ENCODE measurements at places on chromosomes 5 and 9.

GRCh38 chr5:148372166-148372725 is 11.5 kb upstream of the FBXO38 start:
- no peak for DNase-seq

GRCh38 chr9:113589890-113590289 is 126.4 kb downstream of the RGS3 start:
- no peak for DNase-seq

DNA sequence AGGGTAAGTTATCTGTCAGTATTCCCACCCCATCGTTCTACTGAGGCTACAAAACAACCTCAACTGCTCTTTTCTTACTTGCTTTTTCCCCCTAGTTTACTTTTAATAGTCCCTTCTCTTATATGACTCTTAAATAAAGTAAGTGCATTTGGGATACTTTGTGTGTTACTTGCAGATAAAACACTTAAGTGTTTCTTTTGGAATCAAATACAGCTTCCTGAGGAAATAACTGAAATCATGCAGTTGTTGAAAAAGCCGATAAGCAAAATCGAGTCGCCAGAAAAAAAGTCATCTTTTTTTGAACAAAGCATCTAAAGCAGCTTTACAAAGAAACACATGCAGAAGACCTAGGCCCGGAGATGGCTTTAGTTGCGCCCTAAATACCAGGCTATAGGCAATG is 53.5 kb upstream of the EPB41L4A start:
- DNase-seq, result no peak

DNA sequence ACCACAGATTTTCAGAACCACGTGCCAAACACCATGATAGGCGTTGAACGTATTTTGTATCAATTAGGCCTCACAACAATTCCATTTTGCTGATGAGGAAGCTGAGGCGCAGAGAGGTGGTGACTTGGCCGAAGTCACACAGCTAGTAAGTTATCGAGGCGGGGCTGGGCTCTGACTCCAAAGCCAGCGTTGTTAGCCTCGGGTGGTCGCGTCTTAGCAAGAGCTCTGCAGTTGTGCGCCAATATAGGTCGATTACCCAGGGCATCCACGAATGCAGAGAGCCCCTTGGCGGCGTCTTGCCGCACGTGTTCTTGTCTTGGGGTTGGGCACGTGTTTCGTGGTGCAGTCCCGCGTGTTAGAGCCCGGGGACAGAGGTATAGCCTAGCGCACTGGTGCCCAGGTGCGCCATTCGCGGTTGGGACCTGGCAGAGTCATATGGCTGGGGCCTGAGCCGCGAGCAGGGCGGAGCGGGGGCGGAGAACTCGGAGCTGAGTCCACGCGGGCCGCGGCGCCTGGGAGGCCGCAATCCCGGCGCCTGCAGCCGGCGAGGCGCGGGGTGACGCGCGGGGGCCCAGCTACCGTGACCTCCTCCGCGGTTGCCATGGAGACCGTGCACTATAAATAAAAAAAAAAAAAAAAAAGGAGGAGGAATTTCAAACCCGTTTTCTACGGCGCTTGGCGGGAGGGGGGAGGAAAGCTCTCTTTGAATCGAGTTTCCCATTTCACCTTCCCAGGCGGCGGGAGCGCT is 62.3 kb downstream of the CXXC5 start:
- DNase-seq, result no peak

GRCh38 chr5:147519380-147519779 is 9.5 kb upstream of the DPYSL3 start:
- DNase-seq, result no peak

DNA sequence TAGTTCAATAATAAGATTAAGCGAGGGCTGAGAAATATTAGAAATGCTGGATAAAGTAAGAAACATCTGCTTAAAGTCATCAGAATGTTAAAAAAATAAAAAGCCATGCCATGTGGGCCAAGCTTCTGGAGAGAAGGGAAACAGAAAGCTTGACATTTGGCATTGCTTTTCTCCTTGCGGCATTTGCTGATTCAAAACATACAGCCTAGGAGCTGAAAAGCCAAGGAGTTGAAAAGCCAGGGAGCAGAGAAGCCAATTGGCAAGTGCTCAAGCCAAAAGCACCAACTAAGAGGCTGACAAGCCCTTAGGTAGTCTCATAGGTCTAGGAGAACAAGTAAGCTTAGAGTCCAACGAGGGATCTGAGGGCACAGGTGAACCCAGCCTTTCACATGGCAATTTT is 754.3 kb downstream of the TLE4 start:
- no peak for DNase-seq

- peak; percentile 13 for DNase-seq
Measured at GRCh38 chr9:111759762-111760639, 34.7 kb downstream of the SHOC1 start.

- DNase-seq, result peak; percentile 12
Measured at GRCh38 chr9:4792054-4792571, 631 bp upstream of the RCL1 start.

- DNase-seq, result no peak
Measured at GRCh38 chr5:138448070-138448469, 9.2 kb downstream of the REEP2 start.

DNA sequence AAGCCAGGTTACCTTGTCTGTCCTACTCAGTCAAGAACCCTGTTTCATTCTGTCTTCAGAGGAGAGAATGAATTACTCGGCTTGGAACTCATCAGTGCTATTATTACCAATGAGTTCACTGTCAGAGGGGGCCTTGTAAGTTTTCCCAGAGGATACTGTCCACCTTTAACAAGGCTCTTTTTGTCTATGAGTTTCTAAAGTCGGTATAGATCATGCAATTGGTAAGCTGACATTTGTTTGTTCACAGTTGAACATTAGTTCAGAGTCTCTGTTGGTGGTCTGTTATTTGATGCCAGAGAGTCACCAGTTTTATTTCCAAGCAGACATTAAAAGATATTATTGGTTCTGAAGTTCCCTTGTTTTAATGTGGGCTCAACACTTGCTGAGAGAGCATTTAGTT is 58.1 kb upstream of the DHFR start:
- DNase-seq, result no peak

DNA sequence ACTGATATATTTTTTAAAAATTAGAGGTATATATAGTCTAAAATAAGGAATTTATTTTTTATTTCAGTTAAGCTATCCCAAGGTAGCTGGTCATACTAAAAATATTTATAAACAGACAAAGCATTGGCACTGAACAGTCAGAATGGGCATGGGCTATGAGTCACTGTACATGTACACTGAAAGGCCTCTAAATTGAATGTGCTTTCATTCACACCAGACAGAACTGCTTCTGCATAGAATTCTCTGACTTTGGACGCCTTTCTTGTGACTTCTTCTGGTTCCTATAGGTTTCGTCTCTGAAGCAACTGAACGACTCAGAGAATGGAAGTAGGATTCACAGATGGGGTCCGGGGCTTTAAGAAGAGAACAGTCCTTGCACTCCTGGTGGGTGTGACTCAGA is 394.8 kb upstream of the MEF2C start:
- no peak for DNase-seq

GRCh38 chr5:116970318-116970717 is 395.7 kb upstream of the SEMA6A start:
- no peak for DNase-seq

DNA sequence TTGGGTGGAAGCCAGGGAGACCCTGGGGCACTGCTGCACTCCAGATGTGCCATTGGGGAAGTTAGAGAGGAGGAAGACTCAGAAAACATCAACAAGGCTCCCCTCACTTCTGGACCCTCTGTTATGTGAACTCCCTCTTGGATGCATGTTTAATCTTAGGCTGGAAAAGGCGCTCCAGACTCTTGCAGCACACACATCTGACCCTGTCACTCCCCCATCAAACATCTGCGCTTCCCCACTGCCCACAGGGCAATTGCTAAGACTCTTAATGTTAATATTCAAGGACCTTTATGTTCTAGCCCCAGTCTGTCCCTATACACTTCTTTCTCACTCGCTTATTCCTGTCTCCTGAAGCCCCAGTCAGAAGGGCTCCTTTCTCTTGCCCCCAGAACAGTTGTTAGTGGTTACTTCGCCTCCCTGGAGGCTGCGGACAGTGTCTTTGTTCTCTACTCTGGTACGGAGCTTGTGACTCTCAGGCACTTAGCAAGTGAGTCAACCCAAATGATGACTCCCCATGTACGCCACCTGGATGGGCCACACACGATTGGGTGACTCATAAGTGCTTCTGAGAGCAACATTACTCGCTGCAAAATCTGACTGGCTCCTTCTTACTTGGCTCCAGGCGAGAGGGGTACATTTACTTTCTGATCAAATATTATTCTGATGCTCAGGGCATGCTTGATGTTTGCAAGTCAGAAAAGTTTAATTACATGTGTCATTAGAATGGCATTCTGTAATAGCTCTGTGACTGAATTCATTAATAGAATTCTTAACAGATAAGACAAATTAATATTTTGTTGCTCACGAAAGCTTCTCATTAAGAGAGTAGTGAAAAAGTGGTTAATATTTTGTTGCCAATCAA is 193.6 kb downstream of the HSPA4 start:
- no peak for DNase-seq

DNA sequence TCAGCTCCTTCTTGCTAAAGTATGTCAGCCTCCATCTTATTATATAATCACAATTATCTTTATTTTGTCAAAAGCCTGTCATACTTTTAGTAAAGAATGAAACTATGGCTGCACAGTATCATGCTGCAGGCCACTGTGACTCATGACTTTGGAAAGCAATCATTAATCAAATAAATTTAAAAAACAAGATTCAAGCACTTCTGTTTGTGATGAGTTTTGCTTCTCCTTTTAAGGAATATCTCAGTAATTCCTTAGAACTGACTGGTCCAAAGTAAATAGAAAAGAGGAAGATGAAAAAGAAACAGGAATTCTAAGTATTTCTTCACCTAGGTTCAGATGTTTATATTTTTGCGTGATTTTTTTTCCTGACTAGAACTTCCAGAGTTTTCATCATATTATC is 83.1 kb downstream of the EDIL3 start:
- no peak for DNase-seq

GRCh38 chr9:121499427-121500164 is at the start of gene GGTA1:
TSS of gene GGTA1 (minus strand) at chr9:121499844. CDS start at chr9:121467922, 31,922 bp downstream.
- DNase-seq, result no peak

DNA sequence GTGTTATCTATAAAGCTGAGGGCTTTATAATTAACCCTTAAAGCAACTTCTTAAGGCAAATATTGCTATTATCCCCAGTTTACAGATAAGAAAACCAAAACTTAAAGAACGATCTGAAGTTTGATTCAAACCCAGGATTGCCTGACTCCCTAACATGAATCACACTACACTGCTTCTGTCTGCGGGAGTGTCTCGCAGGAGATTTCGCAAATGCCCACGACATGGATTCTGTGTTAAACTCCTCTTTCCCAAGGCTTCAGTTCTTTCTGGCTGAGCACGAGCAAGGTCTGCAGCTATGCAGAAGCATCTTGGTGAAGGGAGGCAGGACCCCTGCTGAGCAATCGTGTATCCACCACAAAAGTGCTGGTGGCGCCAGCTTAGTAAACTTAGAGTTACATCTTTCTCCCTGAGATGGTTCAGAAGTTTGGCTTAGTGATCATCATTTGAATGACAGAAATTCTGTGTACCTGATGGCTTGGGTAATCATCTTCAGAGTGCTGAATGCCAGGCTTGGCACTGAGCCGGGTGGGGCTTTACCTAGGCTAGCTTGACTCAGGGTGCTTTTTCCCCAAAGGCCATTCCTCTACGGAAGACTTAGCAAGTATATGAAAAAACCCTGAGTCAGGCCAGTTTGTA is 81.4 kb upstream of the PIK3R1 start:
- no peak for DNase-seq

DNA sequence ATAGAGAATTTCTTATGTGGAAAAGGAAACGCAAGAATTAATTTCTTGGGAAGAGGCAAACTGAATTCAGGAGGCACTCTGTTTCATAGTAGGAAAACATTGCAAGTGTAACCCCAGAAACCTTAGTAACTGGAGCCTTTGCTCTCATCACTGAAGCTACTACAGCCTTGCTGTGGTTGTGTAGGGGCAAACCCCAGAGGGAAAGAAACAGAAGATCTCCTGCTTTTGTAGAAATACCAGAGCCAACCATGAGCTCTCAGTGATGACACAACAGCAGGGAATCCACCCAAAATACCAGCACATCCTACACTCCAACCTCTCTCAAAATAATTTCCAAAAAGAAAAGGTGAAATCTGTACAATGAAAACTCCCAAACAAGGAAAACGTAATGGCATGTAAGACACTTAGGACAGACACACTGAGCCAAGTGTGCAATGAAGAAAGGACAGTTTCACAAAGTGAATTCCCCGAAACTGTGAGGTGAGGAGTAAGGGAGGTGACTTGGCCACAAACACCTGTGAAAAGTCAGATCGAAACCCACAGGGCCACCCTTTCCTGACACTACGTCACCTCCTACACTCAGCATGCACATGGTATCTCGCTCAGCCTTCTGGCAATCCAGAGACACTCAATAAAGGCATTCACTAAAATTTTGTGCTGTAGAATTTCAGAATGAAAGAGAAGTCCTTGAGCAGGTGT is 8.5 kb upstream of the ACSL6 start:
- peak; percentile 42 for DNase-seq

DNA sequence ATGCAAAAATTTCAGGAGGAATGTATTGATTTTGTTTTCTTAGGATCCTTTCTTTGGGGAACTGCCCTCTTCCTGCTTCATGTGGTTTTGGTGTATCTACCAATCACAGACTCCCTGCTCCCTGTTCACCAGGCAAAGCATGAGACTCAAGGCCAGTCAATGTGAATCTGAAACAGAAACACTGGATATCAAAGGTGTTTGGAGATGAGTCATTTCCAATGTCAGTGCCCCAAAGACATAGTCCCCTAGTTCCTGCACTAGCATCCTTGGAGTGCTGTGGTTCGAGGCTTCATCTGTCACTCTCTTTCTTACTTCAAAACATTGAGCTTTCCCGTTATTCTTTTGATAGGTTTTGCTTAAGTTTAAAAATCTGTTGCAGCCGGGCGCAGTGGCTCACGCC is 8.1 kb downstream of the PPP3R2 start:
- no peak for DNase-seq

- DNase-seq, result no peak
Measured at GRCh38 chr9:78510035-78510434, 213.1 kb downstream of the PSAT1 start.

GRCh38 chr9:92488681-92489550 is 6.6 kb upstream of the ASPN start:
- DNase-seq, result no peak

DNA sequence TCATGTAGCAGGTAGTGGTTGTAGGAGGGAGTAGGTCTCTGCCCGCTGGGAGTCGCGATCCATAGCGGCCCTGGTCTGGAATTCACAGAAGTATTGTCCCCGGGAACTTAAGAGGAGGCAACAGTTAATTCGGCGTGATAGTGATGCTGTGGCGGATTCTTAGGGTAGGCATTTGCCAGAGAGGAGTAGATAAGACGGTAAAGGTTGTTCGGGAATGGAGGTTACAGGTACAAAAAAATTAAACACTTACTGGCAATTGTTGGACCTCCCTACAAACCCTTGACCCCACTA is 679 bp downstream of the SMC5 start:
- DNase-seq, result no peak

GRCh38 chr5:82384034-82384750 is 106.0 kb upstream of the RPS23 start:
- no peak for DNase-seq

DNA sequence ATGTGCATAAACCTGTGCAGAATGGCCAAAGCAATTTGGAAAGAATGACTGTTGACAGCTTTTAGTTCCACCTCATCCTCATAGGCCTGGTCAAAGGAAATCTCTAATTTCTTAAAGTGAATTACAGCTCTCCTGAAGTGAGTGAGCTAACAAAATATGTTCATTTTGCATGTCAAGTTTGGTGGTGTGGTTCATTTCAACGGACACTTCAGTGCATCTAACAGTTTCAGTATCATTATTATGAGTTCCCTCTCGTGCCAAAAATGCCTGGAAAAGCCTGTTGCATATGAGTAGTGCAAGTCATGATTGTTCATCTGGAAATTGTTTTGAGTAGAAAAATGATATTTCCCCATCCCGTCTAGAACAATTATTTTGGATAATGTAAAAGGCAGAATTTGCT is 53.2 kb upstream of the HMHB1 start:
- no peak for DNase-seq

Data from activated CD4-positive, CD25-positive, alpha-beta regulatory T cell treated with anti-CD3 and anti-CD28 coated beads, Interleukin-2, amount 50 U/mL, for 16 hours (primary cell).